GM03348 (cell line): ENCODE measurements at places on chromosomes 2 and 18.
A peak's percentile ranks its signal among the peaks of the same experiment; 100 is the strongest.

GRCh38 chr2:145044491-145044890 is 524.6 kb upstream of the ZEB2 start:
- no peak for DNase-seq

GRCh38 chr2:144798034-144798433 is 278.1 kb upstream of the ZEB2 start:
- no peak for DNase-seq

- DNase-seq = peak; percentile 8
These were observed 82.5 kb upstream of the RBMS1 start for GRCh38 chr2:160576054-160576499.

- peak; percentile 29 for DNase-seq
These were observed 60.8 kb downstream of the GPR39 start for GRCh38 chr2:132477436-132477835.

- no peak for DNase-seq
These were observed 102.0 kb downstream of the DCDC2C start for GRCh38 chr2:3805201-3805939.

DNA sequence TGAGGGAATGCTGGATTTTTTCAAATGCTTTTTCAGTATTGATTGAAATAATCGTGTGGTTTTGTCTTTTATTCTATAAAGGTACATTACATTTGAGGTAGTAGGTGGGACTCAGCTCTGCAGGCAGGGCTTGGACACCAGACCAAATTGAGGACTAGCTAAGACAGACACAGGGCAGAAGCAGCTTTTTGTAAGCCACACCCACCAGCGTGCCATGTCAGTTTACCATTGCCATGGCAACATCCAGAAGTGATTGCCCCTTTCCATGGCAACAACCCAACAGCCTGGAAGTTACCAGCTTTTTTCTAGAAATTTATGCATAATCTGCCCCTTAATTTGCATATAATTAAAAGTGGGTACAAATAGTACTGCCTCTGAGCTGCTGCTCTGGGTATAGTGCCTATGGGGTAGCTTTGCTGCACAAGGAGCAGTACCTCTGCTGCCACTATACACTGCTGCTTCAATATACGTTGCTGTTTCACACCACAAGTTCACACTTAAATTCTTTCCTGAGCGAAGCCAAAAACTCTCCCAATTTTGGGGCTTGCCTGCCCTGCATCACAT is 23.6 kb upstream of the VWA3B start:
- DNase-seq = no peak

DNA sequence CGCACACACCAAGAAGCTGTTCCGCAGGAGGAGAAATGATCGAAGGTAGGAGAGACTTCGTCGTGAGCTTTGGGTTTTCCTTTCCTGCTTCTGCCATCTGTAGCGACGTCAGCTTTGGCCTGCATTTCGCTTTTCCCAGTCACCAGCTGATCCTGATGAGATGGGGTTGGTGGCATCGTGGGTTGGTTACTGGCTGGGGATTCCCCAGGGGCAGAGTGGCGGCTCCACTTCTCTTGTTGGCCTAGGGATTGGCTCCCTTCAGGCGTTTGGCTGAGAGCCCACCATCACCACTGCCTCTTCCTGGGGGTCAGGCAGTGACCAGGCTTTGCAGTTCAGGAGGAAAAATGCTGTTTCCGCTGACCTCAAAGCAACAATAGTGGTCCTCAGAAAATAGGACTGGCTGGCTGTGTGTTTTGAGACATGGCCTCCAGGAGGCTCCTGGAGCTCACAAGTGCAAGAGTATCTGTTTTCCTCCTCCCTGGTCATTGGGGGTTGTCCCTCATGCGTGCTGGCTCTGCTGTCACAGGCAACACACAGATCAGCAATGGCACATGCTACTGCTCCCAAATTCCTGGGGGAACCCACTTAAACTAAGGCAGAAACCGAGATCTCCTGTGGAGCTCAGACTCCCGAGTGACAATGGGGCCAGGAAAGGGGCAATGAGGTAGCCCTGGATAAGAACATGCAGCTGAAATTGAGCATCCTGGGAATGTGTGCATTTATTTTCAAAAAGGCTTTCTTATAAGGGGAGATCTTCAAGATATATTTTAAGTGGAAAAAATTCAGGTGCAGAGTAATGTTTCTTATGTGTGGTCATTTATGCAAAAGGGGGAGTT is 173.0 kb downstream of the CTIF start:
- DNase-seq = peak; percentile 62

DNA sequence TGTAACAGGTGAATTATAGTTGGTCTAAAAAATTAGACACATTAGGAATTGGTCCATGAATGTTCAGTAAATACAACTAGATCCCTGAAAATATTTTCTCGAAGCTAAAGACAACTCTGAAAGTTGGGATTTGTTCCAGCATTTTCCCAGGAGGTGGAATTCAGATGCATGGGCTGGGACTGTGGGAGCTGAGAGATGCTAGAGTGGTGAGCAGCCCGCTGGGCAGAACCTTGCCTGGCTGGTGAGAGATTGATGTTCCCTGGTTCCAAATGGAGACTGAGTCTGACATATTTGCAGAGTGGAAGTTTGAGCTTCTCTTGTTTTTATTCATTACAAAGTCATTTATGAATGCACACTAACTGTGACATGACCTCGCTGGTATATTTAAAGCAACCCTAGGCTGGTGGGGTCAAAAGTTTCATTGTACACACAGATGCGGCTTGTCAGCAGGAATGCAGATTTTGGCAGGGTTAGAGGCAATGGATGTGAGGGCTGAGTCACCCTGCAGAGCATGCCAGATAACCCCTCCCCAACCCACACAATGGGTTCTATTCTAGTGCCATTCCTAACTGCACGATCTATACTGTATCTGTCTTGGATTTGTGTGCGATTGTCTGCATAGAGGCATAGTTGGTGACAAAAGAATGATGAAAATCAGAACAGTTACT is 23.5 kb upstream of the TMEM178A start:
- DNase-seq = peak; percentile 79

GRCh38 chr2:171895786-171896185 is 1.7 kb upstream of the SLC25A12 start:
- DNase-seq = peak; percentile 8

- DNase-seq = no peak
These were observed 168.8 kb downstream of the CDCA7 start for GRCh38 chr2:173523497-173523896.

GRCh38 chr2:154343282-154343681 is 355.2 kb upstream of the KCNJ3 start:
- no peak for DNase-seq

DNA sequence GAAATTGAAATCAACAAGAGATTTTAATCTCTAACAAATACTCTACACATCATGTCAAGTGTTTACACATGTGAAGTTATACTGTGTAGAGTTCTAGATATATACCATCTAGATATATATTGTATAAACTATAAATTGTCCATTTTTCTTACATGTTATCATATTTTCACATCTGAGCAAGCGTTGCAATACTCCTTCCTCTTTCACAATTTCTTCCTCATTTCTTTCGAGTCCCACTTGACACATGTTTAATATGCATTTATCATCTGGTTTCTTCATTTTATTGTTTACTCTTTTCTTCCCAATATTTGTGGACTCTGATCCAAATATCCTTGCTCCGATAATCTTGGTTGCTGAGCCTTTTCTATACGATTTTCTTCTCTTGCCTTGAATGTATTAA is 50.2 kb downstream of the UNC80 start:
- DNase-seq = no peak

GRCh38 chr18:46706968-46707367 is 49.9 kb downstream of the ST8SIA5 start:
- DNase-seq = no peak

- no peak for DNase-seq
These were observed 88.3 kb downstream of the NFATC1 start for GRCh38 chr18:79483971-79484491.

- no peak for DNase-seq
These were observed 1.0 kb downstream of the ZNF532 start for GRCh38 chr18:58865701-58866065.

- no peak for DNase-seq
These were observed 149.5 kb upstream of the DLX2 start for GRCh38 chr2:172252154-172252553.

DNA sequence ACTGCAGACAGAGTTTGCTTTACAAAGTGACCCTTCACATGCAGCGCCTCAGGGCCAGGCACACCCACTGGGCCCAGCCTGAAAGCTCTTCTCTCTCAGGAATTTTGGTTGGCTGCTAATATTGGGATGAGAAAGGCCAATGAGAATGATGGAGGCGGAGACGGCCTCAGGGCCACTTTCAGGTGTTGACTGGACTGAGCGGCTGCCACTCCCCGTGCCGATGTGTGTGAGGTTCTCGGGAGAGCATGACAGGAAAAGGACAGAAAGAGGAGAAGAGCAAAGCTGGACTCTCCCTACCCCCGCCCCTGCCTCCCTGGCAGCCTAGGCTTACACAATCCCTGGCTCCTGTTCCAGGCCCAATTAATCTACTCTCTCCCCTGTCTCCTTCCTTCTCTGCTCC is 155.7 kb downstream of the CELF4 start:
- peak; percentile 36 for DNase-seq

DNA sequence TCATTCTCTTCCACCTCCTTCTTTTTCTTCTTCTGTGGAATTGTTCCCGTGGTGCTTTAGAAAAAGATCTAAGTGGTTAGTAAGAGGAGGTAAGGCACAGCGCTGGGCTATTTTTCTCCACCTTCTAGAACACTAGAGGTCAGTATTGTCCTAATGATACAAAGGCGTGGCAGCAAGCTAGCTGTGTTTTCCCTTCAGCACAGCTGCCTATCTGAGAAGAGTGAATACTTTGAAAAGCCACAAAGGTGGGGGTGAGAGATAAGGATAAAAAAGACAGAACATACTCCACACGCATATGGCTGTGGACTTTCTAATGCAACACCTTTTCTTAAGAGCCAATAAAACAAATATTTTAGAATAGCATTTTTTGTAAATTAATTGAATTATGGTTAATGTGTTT is 2.1 kb downstream of the CNTNAP5 start:
- DNase-seq = peak; percentile 50

DNA sequence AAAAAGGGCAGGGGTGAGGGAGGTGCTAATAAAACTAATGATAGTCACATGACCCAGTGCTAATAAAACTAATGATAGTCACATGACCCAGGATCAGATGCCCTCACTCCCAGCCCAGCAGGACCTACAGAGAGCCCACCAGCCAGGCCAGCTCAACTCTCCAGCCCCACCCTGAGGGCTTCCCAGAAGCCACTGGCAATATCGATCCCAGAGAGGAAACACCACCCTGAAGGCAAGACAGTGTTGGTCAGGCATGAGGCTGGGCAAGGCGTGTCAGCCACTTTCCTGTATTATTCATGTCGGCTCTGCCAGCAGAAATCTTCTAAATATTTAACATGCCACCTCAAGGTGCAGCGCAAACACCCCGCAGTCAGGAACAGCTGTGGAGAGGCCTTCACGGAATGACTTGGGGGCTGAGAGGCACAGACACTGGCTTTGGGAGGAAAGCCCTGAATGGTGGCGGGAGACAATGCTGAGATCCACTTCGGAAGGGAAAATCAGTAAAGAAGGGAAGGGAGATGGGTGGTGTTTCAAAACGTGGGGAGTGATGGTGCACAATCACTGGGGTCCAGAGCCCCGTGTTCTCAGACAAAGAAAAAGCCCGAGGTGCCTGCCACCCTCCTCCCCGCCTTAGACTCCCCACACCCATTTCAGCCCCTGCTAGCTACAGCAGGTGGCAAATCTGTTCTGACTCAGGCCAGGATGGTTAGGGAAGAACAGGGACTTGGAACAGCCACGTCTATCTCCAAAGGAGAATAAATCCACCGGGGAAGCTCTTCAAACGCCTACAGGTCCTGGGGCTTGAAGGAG is 1.4 kb downstream of the REEP1 start:
- no peak for DNase-seq

DNA sequence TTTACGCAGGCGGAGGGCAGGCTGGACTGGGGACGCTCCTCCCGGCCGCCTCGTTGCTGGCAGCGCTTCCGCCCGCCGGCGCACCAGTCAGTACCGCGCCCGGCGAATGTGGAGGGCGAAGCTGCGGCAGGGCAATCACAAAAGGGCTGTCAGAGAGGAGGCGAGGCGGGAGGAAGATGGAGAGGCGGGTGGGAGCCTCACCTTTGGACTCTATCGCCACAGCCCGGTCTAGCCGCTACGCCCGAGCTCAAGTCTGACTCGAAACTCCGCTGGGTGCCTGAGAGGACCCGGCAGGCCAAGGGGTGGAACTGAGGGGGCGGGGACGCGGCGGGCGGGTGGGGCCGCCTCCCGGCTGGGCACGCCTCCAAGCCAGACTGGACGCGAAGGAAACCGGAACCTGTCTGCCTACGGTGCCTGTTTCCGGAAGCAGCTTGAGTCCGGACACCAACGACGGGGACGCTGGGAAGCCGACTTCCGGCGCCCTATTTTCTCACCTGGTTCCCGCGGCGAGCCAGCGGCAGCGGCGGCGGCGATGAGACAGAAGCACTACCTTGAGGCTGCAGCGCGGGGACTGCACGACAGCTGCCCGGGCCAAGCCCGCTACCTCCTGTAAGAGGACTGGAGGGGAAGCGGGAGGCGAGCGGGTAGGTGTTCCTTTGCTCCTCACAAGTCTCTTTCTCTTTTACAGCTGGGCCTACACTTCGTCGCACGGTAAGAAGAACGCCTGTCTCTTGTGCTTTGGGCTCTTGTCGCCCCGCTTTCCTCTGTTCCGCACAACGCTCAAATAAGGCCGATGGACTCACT is at the start of gene RMP24:
Gene RMP24 (plus strand): TSS at position 483 of the 804 bp plus-strand sequence.
- peak; percentile 98 for DNase-seq

DNA sequence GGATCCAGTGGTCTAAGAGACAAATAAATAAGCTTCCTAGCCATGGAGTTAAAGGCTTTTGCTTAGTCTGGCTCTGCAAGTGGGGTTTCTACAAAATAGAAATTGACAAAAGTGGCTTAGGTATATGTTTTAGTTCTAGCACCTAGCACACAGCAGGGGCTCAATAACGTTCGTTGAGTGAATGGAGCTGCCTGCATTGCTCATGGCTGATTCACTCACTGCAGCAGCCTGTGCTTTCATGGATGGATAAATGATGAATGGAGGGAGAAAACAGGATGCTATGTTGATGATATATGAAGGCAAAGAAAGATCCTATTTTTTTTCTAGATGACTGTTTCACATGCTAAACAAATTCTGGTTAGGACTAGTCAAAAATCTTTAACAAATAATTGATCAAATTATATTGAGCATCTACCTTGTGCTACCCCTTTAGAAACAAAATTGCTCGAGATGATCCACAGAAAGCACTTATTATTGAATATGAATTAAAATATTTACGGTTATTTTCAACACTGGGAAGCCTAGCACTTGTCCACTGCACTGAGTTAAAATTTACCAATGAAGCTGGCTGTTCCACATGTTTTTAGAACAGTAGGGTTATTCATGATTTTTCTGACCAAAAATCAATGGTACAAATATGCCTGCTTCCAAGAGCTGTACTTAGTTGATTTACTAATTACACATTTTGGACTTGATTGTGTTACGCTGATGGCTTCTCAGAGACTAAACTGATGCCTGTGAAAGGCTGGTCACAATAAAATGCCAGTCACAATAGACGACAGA is 39.6 kb downstream of the HDHD2 start:
- DNase-seq = no peak

DNA sequence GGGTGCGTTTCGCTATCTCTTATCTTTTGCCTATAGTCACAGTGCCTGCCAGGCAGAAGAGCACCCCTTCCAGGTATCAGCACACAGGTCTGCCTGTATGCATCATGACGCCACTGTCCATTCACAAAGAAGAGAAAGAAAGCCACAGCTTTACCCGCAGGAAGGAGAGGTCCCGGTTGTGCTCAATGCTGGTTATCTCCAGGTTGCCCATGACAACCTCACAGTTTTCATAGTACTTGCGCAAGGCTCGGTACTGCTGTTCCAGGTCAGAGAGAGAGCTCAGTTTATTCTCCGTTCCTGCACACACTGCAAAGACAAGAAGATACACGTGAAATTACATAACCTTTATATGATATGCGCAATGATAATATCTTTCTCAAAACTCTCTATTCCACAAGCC is 414.0 kb downstream of the ERBB4 start:
- no peak for DNase-seq
